NCI-H345 (cell line): ENCODE measurements at places on chromosomes 4 and X.

GRCh38 chr4:99856166-99856565 is 38.1 kb downstream of the LAMTOR3 start:
- DNase-seq = no peak

DNA sequence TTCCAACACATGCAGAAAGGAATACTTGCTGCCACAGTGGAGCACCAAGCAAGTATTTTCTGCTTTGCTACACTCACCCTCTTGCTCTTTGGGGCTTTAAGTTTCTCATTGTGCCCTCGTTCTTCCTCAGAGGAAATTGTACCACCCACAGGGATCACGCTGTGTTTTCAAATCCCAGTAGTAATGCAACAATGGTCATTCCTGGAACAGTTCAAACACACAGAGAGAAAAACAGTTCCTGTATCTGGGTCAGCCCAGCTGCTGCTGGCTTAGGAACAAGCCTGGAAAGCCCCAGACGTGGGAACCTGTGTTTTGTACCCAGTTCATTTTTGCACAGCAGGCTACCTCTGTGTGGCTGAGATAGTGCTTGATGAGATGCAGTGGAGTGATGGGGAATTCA is 907.8 kb downstream of the STPG2 start:
- peak; percentile 60 for DNase-seq

DNA sequence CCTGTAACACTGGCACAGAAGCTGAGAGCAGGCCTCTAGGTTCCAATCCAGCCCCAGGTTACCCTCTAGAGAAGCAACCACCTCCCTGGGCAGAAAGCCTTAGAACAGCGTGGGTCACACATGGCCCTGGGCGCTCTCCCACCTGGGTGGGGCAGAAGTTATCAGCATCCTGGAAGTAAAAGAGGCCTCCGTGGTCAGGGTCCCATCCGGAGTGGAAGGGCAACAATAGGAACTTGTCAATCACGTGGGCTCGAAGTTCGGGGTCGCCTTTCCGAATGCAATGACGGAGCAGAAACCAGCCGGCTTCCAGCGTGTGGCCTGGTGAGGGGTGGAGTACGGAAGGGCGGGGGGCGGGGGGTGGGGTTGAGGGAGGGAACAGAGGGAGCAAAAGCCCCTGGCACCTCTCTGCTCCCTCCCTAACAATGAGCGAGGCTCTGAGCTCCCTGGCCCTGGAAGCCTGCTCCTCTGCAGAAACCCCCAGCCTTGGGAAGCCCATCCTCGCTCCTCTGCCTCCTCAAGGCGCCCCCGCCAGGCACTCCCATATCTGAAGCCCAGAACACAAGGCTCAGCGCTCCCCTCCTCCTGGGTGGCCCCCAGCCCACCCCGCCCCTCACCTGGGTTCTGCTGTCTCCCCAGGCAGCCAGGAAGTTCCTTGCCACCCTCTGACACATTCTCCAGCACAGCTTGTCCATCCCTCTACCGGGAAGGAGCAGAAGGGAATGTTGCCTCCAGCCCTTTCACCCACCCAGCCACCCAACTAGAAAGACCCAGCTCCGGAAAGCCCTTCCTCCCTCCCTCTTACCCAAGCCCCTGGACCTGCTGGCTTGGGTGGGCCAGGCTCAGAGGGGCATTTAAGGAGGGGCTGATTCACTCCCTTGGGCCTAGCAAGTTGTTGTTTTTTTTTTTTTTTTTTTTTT is 2.8 kb downstream of the RENBP start:
- no peak for DNase-seq

DNA sequence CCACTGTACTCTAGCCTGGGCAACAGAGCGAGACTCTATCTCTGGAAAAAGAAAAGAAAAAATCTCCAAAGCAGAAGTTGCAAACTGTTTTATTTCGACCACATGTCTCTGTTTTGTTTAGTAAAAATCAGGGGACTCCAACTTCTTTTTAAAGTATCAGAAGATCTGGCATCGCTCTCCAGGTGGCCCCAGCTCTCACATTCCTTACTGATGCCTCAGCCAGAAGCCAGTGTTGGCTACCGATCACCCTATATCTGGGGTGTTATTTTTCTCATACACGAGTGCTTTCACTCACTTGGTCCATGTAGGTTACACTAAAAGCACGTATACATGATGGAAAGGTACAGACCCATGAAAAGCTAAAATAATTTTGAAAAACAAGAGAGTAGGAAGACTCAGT is 8.3 kb downstream of the MPP1 start:
- no peak for DNase-seq

- no peak for DNase-seq
Observed at GRCh38 chr4:163941221-163941905, 446.9 kb downstream of the TMA16 start.
